Activated T-cell treated with anti-CD3 and anti-CD28 coated beads, Interleukin-2, amount 50 U/mL, for 72 hours (primary cell): ENCODE measurements at places on chromosomes 1 and 21. TPM values are rescaled to one million over a fixed set of nuclear protein-coding genes. Genes with fewer than 3 reads are reported as not detected.

- DNase-seq = no peak
Measured at GRCh38 chr1:93215322-93215721, 34.8 kb downstream of the CCDC18 start.

DNA sequence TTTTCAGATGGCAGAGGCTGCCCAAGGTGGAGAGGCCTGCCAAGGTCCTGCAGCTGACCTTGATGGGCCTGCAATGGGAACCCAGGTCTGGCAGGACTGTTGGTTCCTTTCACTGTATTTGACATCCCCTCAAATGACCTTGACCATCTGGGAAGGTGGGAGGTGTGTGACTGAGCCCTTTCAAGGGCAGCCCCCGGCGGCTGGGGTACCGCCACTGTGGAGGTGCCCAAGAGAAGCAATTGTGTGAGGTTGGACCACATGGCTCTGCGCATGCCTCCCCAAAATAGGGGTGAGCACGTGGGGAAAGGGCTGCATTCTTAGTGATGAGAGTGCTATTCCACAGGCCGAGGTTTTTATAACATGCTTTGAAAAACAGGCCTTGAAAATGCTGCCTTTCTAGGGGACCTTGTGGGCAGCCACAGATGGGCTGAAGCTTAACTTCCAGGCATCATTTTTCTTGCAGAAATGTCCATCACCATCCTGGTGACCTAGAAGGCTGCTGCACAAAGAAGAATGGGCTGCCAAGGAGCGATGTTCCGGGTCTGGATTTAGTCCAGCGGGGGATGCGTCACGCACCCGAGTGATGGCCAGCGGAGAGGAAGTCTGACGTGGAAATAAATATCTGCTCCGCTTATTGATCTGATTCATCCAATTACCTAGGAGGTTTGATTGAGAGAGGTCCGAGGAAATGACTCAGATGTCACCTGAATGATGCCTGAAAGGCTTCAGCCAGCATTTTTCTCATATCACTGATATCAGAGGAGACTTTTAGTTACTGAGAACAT, 16.5 kb upstream of the UTS2 start:
- DNase-seq = no peak

DNA sequence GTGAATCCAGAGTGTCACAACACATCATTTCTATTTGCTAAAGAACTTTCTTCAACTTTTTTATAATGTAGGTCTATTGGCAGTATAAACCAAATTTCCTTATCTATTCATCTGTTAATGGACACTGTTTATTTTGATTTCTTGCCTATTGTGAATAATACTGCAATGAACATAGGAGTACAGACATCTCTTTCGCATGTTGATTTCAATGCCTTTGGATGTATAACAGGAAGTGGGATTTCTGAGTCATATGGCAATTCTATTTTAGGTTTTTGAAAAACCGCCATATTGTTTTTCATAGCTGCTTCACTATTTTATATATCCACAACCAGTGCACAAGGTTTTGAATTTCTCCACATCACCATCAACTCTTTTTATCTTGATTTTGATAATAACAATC, 198.7 kb downstream of the KCNT2 start:
- DNase-seq = no peak

DNA sequence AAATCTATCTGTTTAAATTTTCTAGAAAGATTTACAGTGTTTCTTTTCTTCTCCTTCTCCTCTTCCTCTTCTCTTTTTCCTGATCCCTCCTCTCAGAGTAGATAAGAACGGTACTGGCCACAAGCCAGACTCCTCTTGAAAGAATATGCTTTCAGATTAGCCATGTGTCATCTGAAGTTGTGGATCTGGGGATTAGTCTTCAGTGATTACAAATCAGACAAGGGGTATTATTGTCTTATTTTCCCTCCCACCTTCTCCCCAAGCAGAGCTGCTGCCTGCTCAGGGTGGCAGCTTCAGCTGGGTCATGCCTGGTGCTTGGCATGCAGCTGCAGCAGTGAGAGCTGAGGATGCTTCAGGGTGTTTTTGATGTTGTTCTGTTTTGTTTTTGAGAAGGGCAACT, 42.7 kb downstream of the SGIP1 start:
- no peak for DNase-seq

GRCh38 chr1:117650840-117651568, 45.2 kb downstream of the TENT5C start:
- DNase-seq = no peak

DNA sequence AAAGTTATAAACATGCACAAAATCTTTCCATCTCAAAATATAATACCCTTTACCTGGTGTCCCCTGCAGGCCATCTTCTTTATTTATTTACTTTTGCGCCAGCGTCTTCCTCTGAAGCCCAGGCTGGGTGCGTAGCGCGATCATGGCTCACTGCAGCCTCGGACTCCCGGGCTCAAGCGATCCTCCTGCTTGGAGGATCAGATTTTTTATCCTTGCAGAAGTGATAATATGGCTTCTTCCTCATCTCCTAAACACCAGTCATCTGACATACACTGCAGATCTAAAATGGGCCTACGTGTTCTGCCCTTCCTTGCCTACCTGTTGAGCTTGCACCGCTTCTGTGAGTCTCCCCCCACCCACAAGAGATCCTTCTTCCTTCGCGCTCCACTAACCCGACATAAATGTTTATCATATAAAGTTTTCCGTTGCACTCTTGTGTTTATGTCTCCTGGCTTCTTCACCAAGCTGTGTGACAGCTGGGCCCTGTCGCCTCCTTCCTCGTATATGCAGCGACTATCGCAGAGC, 506 bp upstream of the SRP9 start:
- no peak for DNase-seq

DNA sequence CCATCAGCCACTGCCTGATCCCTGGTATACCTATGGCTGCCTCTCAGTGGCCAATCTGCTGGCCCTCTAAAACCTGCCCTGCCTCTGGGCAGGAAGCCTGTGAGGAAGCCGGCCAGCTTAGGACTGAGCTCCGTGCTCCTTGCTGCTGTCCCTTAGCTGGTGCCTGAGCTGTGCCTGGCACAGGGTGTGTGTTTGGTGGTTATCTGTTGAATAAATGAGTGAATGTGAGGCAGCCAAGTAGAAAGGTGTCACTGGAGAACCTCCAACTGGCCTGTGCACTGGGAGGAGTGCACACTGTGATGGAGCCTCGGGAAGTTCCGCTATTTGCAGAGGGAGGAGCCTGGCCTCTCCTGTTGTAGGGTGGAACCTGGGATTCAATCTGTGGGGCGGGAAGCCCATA, 63.4 kb upstream of the STUM start:
- no peak for DNase-seq

GRCh38 chr1:201790261-201790660, 38.7 kb upstream of the IPO9 start:
- DNase-seq = no peak

DNA sequence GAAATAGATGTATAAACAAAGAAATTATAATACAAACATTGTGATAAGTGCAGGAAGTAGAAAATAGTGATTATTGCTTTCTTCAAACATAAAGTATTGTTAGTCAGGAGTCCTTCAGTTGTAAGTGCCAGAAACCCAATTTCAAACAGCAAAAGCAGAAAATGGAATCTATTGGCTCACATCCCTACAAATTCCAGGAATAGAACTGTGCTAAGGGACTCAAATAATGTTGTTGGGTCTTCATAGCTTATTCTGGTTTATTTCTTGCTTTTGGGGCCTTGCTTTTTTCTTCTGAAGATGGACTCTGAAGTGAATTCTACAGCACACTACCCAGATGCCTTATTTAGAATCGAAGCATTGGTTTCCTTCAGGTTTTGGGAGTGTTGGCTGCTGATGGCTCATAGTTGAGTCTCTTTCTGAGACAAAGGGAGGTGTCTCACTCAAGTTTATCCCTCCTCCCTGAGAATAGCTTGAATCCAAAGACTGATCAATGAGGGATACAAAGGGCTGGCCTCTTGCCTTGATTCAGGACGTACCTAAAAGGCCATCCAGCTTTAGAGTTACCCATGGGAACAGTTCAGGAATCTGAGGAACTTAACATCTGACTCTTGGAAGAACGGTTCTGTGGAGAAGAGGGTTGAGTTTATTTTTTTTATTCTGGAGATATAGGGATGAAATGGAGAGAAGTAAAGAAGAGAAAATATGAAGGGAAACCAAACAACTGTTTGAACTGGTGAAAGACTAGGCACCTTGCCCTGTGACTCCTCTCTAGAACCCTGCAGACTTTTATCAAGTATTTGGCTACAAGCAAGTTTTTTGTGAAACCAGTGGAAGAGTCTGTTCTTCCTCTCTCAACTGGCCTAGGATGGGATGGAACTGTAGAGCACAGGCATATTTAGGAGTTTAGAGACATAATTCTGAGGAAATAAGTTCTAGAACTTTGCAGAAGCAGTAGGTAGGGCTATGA, 39.0 kb upstream of the ATG4C start:
- DNase-seq = no peak

DNA sequence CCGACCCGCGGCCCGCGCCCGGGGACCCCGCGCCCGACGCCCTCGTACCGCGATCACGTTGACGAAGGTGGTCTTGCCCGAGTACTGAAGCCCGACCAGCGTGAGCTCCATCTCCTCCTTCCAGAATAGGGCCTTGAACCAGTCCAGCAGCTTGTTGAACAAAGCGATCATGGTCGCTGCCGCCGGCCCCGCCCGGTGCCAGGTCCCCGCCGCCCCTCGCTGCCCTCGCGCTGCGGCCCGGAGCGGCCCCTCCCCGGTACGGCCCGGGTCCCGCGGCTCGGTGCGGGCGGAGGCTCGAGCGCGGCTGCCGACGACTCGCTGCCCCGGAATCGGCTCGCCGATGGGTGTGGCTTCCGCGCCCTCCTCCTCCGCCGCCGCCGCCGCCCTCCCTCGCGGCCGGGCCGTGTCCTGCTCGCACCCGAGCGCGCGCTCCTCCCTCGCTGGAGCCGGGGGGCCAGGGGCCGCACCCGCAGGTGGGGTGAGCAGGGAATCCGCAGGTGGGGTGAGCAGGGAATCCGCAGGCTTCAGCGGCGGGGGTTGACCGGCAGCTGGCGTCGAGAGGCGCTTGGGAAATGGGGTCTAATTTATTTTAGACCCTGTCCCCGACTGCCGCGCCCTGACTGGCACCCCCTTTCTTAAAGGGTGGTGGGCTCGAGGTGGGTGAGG, at the start of gene ARL8A:
TSS of gene ARL8A (minus strand) at position 336 of the 666 bp plus-strand sequence. CDS start at position 171, 165 bp downstream.
- peak; percentile 84 for DNase-seq

DNA sequence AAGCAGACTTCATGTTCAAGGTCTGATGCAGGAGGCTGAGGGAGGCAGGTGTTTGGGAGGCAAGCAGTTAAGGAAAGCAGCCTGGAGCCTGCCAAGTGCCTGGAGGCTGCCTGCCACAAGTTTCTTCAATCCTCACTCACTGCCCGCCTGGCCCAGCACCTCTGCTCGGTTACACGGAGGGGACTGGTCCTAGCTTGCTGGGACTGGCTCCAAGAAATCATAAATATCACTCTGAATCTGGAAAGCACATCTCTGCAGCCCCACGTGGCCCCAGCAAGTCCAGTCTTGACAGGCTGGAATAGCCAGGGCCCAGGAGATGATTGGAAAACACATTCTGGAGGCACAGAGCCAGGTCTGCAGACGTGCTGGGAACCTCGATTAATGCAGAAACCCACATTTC, 83.9 kb downstream of the BCAR3 start:
- DNase-seq = no peak

DNA sequence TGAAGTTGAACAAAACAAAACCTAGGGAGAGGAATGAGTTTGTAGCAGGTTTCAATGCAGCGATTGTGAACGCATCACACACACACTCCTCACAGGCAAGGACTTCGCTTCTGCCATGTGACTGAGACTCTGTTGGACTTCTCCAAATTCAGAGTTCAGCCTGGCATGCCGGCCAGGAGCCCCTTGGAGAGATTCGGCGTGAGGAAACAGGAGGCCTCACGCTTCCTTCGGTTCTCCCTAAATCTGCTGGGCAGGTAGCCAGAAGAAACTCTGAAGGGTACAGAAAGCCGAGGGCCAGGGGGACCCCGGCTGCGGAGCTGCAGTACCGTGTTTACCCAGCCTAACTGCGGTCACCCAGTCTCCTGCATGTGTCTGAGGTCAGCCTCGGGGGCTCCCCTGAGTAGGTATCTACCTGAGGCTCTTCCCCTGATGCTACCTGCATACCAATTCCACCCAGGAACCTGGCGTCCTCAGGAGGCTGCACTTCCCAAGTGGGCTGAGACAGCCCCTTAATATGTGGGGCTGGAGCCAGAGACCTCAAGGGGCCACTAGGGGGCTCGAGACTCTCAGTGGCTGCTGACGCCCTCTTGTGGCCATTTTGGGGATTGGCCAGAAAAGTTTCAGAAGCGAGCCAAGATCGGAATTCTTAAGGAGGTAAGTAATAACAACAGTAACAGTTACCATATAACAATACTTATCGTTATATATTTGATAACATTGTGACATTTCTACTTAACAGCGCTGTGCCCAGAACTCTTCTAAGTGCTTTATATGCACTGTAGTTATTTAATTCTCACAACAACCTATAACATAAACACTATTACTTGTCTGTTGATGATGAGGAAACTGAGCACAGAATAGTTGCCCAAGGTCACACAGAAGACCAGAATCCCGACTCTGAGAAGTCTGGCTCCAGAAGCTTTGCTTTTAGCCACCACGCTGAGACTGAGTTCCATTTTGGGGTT, 2.7 kb upstream of the ANXA9 start:
- peak; percentile 87 for DNase-seq

- no peak for DNase-seq
Measured at GRCh38 chr1:65412984-65413375, 7.5 kb upstream of the LEPR start.

DNA sequence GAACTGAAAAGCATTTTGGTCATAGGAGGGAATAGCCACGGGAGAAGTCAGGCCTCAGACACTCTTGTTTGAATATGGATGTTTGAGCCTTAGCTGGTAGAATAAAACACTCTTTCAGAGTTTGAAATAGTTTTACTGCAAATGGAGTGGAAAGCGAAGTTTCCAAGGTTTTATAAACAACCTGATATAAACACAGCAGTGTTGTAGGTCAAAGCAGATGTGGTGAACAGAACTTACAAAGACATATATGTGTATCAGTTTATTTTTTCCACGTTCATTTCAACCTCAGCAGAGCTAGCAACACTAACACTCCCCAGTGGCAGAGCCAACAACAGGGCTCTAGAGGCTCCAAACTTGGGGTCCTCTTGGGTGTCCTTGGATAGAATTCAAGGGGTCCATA, 89.9 kb downstream of the WLS start:
- DNase-seq = no peak

GRCh38 chr1:168335500-168335899, 54.8 kb downstream of the TBX19 start:
- no peak for DNase-seq

- no peak for DNase-seq
Measured at GRCh38 chr1:31433396-31433930, 20.4 kb downstream of the SERINC2 start.

- peak; percentile 34 for DNase-seq
Measured at GRCh38 chr1:18109756-18110597, 2.4 kb downstream of the IGSF21 start.

GRCh38 chr21:38995731-38996130, 187.5 kb downstream of the PSMG1 start:
- DNase-seq = no peak

ACTL8 gene
- not detected for total RNA-seq

OVAAL gene
- total RNA-seq = not detected

FCER1G gene
- total RNA-seq = 1.8 TPM

ZNF687 gene
- 39.9 TPM for total RNA-seq

RUNX3 gene
- total RNA-seq = 254 TPM

KIF17 gene
- not detected for total RNA-seq

BMP8A gene
- 0.35 TPM for total RNA-seq

PTAFR gene
- 0.12 TPM for total RNA-seq

GUCA2A gene
- total RNA-seq = not detected
